ENCODE measurements at places on chromosomes 4 and X. TPM values are rescaled to one million over a fixed set of nuclear protein-coding genes. Genes with fewer than 3 reads are reported as not detected.

The TMPRSS11B gene
- total RNA-seq: 60.0 TPM

The MAGEC1 gene
- total RNA-seq: not detected

The ARX gene
- total RNA-seq: not detected

The BMP3 gene
- total RNA-seq: 0.53 TPM

The SPON2 gene
- total RNA-seq: 14.5 TPM

The CPLX1 gene
- total RNA-seq: not detected

The KCND1 gene
- 0.04 TPM for total RNA-seq

The CBLL2 gene
- total RNA-seq: not detected

The XKRX gene
- 2.3 TPM for total RNA-seq

The LONRF3 gene
- 0.40 TPM for total RNA-seq

The DYNLT3 gene
- total RNA-seq: 52.2 TPM

The RPS6KA6 gene
- total RNA-seq: 2.5 TPM

- H3K4me1 ChIP-seq: no peaks in the 10 kb centered on the region
- no peak overlapping the region for H3K4me3 ChIP-seq
- no peaks in the 10 kb centered on the region for H3K27me3 ChIP-seq
- no peak for DNase-seq
- H3K36me3 ChIP-seq: no peaks in the 10 kb centered on the region
Measured at GRCh38 chr4:187075514-187075913, 351.9 kb upstream of the FAT1 start.

- no peak for DNase-seq
- H3K36me3 ChIP-seq: no peaks in the 10 kb centered on the region
- no peak overlapping the region for H3K27ac ChIP-seq
- H3K27me3 ChIP-seq: no peaks in the 10 kb centered on the region
- no peaks in the 10 kb centered on the region for H3K4me1 ChIP-seq
Measured at GRCh38 chr4:45701621-45702020, 422.2 kb downstream of the GABRG1 start.

DNA sequence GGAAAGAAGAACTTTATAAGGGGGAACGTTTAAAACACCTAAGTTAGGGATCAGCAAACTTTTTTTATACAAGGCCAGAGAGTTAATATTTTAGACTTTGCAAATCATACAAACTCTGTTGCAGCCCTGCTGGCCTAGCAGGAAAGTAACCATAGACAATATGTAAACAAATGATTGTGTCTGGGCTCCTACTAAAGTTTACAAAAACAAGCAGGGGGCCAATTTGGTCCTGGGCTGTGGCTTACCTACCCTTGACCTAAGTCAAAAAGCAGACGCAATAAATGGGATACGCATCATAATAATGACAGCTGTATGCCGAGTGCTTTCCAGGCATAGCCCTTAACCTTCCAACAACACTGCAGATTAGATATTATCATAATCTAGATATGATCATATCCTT is 4.9 kb downstream of the TASL start:
- H3K27me3 ChIP-seq: no peaks in the 10 kb centered on the region
- no peak overlapping the region for H3K4me3 ChIP-seq
- no peak overlapping the region for H3K27ac ChIP-seq
- no peaks in the 10 kb centered on the region for H3K4me1 ChIP-seq
- H3K36me3 ChIP-seq: no peaks in the 10 kb centered on the region

DNA sequence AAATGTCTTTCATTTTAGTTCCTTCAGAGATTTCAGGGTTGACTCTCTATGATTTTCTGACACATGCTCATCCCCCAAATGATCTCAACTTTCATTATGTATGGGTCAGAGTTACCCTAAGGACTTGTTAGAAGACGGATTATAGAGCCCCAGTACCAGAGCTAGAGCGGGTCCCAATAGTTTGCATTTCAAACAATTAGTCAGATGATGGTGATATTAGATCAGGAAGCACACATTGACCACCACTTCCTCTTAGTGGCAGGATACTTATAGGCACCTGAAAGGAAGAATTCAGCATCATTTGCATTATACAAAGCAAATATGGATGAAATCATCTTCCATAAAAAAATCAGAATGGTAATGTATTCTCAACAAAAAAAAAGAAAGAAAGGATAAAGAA is 106.1 kb downstream of the GALNTL6 start:
- H3K36me3 ChIP-seq: no peaks in the 10 kb centered on the region
- H3K27ac ChIP-seq: no peak overlapping the region
- no peak for DNase-seq
- no peaks in the 10 kb centered on the region for H3K27me3 ChIP-seq
- no peak overlapping the region for H3K4me3 ChIP-seq

GRCh38 chr4:7768736-7769135 is 170.9 kb downstream of the AFAP1 start:
- no peak overlapping the region for H3K27ac ChIP-seq
- peaks cover 100% of the 10 kb centered on the region for H3K36me3 ChIP-seq
- H3K4me3 ChIP-seq: no peak overlapping the region
- no peak for DNase-seq
- no peaks in the 10 kb centered on the region for H3K4me1 ChIP-seq

DNA sequence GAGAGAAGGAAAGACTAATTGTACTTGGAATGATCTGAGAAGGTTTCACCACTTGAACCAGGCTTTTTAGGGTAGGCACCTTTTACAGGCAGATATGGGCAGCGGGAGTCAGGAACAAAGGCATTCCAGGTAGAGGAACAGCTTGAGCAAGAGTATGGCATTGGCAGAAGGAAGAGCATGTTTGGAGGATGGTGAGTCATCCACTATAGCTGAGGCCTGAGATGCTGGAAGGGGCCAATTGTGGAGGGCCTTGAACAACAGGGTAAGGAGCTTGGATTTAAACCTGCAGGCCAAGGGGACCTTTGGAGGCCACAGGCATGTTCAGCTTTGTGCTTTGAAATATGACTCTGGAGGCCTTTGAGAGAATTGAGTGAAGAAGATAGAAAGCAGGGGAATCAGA is 32.2 kb downstream of the PFKFB1 start:
- no peak overlapping the region for H3K4me3 ChIP-seq
- H3K4me1 ChIP-seq: no peaks in the 10 kb centered on the region
- no peaks in the 10 kb centered on the region for H3K27me3 ChIP-seq
- no peak overlapping the region for H3K27ac ChIP-seq
- no peaks in the 10 kb centered on the region for H3K36me3 ChIP-seq
- DNase-seq: no peak

DNA sequence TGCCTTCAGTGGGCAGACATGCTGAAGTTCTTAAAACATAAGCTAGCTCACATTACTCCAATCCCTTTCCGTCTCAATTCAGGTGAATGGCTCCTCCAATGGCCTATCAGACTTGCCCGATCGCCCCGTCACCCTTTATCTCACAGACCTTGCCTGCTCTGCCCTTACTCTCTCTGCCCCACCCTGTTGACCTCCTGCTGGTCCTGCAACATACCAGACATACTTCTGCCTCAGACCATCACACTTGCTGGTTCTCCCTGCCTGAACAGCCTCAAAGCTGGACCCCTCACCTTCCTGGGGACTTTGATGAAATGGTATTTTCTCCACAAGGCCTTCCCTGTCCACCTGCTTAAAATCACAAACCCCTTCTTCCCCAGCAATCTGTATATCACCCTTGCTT is 340.1 kb upstream of the NR3C2 start:
- no peak overlapping the region for H3K4me3 ChIP-seq
- H3K36me3 ChIP-seq: no peaks in the 10 kb centered on the region
- DNase-seq: no peak
- H3K4me1 ChIP-seq: no peaks in the 10 kb centered on the region
- H3K27ac ChIP-seq: no peak overlapping the region

GRCh38 chr4:107801766-107802211 is 22.9 kb upstream of the SGMS2 start:
- H3K27me3 ChIP-seq: no peaks in the 10 kb centered on the region
- DNase-seq: no peak
- H3K36me3 ChIP-seq: no peaks in the 10 kb centered on the region

GRCh38 chrX:10486373-10486772 is 134.0 kb downstream of the MID1 start:
- H3K4me3 ChIP-seq: no peak overlapping the region
- no peaks in the 10 kb centered on the region for H3K27me3 ChIP-seq
- peak overlapping the region; percentile 68 for H3K27ac ChIP-seq
- DNase-seq: no peak
- H3K36me3 ChIP-seq: peaks cover 10% of the 10 kb centered on the region
- H3K4me1 ChIP-seq: peaks cover 41% of the 10 kb centered on the region

- H3K4me3 ChIP-seq: no peak overlapping the region
- H3K36me3 ChIP-seq: no peaks in the 10 kb centered on the region
- H3K27ac ChIP-seq: no peak overlapping the region
- H3K4me1 ChIP-seq: no peaks in the 10 kb centered on the region
- H3K27me3 ChIP-seq: no peaks in the 10 kb centered on the region
Measured at GRCh38 chrX:29241809-29242208, 654.6 kb downstream of the IL1RAPL1 start.

GRCh38 chrX:144730471-144730870 is 516.8 kb upstream of the SPANXN1 start:
- H3K27ac ChIP-seq: no peak overlapping the region
- no peak overlapping the region for H3K4me3 ChIP-seq
- no peaks in the 10 kb centered on the region for H3K4me1 ChIP-seq
- no peaks in the 10 kb centered on the region for H3K27me3 ChIP-seq

GRCh38 chrX:94051926-94052325 is 377.9 kb downstream of the FAM133A start:
- H3K4me1 ChIP-seq: no peaks in the 10 kb centered on the region
- no peak for DNase-seq
- H3K27me3 ChIP-seq: no peaks in the 10 kb centered on the region
- H3K4me3 ChIP-seq: no peak overlapping the region
- H3K36me3 ChIP-seq: no peaks in the 10 kb centered on the region
- no peak overlapping the region for H3K27ac ChIP-seq

- no peaks in the 10 kb centered on the region for H3K4me1 ChIP-seq
- peaks cover 38% of the 10 kb centered on the region for H3K27me3 ChIP-seq
- no peak for DNase-seq
- no peak overlapping the region for H3K27ac ChIP-seq
Measured at GRCh38 chr4:1571165-1572009, 112.7 kb downstream of the FAM53A start.

GRCh38 chr4:76955182-76955581 is 5.6 kb downstream of the SEPTIN11 start:
- H3K4me3 ChIP-seq: no peak overlapping the region
- no peak overlapping the region for H3K27ac ChIP-seq
- DNase-seq: no peak

DNA sequence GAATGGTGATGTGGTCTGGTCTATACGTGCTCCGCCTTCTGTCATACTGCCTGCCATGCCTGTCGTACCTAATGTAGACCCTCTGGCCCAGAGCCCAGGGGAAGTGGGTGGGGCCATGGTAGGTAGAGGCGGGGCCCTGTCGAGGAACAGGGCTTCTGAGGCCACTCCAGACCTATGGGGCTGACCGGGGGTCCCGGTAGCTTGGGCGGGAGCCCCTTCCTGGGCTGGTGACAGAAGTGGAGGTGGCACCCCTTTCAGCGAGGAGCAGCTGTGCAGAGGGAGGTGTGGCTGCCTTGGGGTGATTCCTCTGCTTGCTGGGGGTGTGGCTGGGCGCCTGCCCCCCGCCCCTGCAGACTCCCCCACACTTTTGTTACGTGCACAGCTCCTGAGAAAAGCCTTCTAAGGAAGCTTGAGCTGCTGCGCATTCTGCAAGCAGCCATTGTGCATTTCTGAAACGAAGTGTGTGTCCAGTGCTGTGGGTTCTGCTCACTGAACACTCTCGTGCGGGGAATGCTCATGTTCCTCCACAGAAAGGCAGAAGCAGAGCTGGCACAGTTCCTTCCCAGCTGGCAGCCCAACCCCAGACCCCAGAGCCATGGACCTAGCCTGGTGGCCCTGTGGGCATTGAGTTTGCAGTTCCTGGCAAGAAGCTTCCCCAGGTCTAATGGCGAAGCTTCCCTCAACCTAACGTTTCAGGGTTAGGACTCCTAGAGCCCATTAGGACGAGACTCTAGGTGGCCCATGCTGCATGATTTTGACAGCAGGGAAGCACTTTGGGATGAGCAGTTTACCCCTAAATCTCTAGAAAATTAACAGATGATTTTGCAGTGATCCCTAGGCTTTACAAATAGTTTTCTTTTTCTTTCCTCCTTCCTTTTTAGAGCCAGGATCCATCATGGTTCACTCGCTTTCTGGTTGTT is 72.7 kb upstream of the HGFAC start:
- no peak for DNase-seq
- H3K4me3 ChIP-seq: peak overlapping the region; percentile 41
- H3K27me3 ChIP-seq: no peaks in the 10 kb centered on the region
- no peak overlapping the region for H3K27ac ChIP-seq
- no peaks in the 10 kb centered on the region for H3K36me3 ChIP-seq
- H3K4me1 ChIP-seq: peaks cover 14% of the 10 kb centered on the region

GRCh38 chrX:14209034-14209433 is 179.3 kb upstream of the GEMIN8 start:
- no peaks in the 10 kb centered on the region for H3K27me3 ChIP-seq
- no peak overlapping the region for H3K4me3 ChIP-seq
- H3K27ac ChIP-seq: no peak overlapping the region
- H3K36me3 ChIP-seq: no peaks in the 10 kb centered on the region
- no peaks in the 10 kb centered on the region for H3K4me1 ChIP-seq
- DNase-seq: no peak

- DNase-seq: no peak
- no peak overlapping the region for H3K27ac ChIP-seq
- no peak overlapping the region for H3K4me3 ChIP-seq
Measured at GRCh38 chr4:158461336-158461735, 60.3 kb upstream of the RXFP1 start.

DNA sequence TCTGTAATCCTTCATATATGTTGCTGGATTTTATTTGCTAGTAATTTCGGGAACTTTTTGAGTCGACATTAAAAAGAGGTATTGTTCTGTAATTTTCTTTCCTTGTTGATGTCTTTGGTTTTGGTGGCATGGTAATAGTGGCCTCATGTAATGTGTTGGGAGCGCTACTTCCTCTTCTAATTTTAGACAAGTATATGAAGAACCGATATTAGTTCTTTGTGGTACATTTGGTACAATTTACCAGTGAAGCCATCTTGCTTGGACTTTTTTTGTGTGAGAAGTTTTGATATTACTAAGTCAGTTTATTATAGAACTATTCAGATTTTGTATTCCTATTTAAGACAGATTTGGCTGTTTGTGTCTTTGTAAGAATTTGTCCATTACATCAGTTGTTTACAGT is 669.2 kb upstream of the AADAT start:
- no peak overlapping the region for H3K4me3 ChIP-seq
- no peaks in the 10 kb centered on the region for H3K4me1 ChIP-seq
- H3K36me3 ChIP-seq: no peaks in the 10 kb centered on the region
- H3K27me3 ChIP-seq: no peaks in the 10 kb centered on the region

All from esophagus squamous epithelium (tissue), 5 donors.